GM23338 (cell line): ENCODE measurements at places on chromosomes 11 and 22.

- DNase-seq: no peak
Observed at GRCh38 chr11:32874132-32874531, 18.5 kb upstream of the QSER1 start.

DNA sequence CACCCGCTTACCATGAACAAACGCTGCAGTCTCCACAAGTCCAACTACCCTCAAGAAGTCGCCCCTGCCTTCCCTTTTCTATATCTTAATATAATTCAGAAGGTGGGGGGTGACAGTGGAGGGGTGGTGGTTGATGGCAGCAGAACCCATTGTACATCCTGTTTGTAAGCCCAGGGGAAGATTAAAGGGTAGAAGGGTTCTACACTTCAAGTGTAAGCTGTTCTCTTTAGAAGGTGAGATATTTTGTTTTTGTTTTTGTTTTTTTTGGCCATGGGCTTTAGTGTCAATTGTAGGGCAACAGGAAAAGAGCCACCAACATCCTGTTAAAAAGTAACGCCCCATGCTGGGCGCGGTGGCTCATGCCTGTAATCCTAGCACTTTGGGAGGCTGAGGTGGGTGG is 34.9 kb upstream of the RRAS2 start:
- no peak for DNase-seq

- DNase-seq: no peak
Observed at GRCh38 chr22:19063581-19064353, 58.4 kb downstream of the DGCR2 start.

DNA sequence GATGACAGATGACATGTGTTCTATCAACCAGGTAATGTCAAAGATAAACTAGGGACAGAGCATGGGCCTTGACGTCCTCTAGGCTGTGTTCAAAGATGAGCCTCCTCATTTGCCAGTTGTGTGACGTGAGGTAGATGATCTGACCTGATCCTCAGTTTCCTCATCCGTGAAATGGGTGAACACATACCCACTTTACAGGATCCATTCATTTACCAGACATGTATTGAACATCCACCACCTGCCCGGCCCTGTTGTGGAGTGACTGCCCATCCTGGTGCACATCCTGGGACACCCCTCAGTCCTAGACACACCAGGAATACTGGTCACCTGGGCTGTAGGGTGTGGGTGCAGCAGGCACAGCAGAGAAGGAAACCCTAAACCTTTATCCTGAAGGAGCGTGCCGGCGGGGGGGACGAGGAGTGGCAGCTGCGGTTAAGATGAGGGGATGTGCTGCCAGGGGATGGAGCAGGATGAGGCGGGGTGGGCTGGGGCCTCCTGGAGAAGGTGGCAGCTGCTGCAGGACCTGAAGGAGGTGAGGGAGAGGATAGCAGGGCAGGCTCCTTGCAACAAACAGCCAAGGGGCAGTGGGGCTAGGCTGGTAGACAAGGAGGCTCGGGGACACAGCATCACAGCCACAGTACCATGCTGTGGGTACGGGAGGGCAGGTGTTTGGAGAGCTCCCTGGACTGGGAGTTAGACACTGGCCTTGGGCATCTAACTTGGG is 8.4 kb downstream of the CLDN5 start:
- no peak for DNase-seq

DNA sequence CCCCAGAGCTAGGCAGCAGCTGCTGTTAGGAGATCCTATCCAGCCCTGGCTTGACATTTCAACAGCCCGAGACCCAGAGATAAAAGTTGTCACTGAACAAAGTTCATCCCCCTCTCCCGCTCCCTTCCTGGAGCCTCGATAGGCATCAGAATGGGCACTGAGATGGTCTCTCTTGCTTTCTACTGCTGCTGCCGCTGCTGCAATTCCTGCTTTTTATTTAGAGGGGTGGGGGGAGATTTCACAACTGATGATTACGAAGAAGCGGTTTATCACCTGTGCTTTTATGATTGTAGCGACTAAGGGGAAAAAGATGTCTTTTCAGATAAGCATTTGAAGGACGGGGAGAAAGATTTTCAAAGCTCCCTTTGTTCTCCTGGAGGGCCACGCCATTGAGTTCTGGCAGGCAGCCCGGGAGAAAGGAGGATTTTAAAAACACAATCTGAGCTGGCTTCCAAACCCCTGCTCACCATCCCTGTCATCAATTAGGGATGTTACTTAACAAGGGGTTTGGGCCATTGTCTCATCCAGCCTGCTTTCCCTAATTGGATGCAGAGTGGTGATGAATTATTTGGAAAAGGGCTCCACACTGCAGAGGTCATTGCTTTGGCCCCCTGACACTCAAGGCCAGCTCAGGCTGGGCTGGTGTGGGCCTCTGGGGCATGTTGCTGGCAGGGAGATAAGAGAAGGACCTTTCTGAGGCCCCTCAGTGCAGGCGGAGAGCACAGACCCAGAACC is 344.7 kb downstream of the BUD13 start:
- DNase-seq: no peak

DNA sequence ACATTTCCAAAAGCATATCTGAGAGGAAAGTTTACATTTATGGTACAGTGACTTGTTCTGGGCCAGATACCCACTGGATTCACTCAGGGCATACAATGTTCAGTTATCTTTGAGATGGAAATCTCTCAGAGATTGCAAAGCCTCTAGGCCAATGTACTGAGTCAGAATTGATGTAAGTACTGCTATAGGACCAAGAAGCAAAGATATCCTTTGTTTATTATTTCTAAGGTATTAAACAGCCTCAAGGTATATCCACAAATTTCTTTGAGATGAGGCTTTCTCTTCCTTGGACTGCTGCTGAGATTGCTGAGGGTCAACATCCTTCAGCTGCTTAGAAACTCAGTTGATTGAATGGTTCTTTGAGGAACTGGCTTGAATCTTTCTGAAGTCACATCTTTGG is 484.0 kb downstream of the METTL15 start:
- no peak for DNase-seq

DNA sequence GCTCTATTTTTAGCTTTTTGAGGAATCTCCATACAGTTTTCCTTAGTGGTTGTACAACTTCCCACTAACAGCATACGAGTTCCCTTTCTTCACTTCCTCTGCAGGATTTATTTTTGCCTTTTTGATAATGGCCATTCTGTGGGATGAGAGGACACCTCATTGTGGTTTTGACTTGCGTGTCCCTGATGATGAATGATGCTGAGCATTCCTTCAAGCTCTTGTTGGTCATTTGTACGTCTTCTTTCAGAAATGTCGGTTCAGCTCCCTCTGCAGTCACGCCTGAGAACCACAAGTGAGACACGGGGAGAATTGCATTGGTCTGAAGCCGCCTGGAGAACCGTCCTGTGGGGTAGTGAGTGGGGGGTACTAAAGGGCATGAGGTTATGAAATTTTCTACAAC is 2.0 kb upstream of the KRTAP5-10 start:
- DNase-seq: peak; percentile 72

- no peak for DNase-seq
Observed at GRCh38 chr22:47270463-47271135, 508.1 kb downstream of the TBC1D22A start.

DNA sequence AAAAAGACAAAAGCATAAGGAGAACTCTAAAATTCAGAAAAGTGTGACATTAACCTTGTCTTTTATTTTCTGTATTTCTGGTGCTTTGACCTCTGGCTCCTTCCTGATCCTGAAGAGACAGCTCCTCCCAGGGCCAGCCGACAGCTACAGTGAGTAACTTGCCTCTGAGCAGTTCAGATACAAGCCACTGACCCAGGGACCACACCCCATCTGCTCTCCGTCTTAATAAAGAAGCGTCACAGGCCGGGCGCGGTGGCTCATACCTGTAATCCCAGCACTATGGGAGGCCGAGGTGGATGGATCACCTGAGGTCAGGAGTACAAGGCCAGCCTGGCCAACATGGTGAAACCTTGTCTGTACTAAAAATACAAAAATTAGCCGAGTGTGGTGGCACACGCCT is 6.5 kb downstream of the MLC1 start:
- no peak for DNase-seq

DNA sequence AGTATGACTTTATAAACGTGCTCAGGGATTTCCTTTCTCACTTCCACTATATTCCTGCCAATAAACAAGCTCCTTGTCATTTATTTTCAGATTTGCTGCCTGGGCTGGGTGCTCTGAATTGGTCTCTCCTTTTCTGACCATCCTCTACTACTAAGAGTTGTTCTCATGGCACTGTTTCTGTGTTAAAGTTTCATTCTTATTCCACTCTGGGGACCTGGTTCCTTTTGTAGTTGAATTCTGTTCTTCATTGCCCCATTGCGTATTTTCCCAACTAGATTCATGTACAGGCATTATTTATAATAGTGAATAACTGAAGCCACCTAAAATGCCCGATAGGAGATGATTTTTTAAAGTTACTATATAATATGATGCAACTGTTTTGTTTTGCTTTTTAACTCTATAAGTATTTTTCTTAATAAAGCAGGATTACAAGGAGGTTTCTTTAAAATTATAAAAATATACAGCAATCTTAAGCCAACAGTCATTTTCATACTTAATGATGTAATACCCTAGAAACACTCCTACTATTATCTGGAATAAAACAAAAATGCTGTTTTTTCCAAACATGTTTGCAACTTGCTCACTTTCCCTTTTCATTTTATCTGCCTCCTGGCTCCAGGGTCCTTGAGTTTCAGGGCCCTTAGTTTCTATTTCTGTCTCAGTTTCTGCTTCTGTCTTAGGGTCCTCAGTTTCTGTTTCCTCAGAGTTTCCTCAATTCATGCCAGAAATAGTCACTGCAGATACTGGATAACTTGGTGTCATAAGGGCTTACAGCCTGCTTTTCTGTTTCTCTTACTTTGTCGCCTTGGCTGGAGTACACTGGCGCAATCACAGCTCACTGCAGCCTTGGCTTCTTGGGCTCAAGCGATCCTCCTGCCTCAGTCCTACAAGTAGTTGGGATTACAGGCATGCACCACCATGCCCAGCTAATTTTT is 9.8 kb upstream of the FUT4 start:
- no peak for DNase-seq

- DNase-seq: no peak
Observed at GRCh38 chr11:2398664-2399355, 1.7 kb upstream of the TSSC4 start.

- no peak for DNase-seq
Observed at GRCh38 chr22:25090225-25090890, 109.3 kb upstream of the CRYBB3 start.

DNA sequence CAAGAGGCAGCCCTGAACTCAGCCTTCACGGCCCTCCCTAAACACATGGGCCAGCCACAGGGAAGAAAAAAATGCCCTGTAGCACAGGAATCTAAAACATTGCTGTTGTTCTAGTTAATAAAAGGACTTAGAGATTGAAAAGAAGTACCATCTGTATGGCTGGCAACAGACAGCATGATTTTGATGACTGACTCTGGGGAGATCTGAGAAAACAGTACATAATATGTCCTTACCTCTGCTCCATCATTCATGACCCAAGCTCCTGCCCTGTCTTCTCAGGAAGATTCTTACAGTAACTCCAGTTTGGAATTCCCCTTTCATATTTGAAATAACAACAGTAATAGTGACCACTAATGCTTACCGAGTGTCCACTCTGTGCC is 244.2 kb downstream of the ETS1 start:
- DNase-seq: no peak

- no peak for DNase-seq
Observed at GRCh38 chr11:114783805-114784204, 105.5 kb downstream of the NXPE2 start.

- peak; percentile 81 for DNase-seq
Observed at GRCh38 chr11:86938900-86939880, 16.0 kb downstream of the FZD4 start.

GRCh38 chr11:1918436-1919315 is 827 bp upstream of the TNNT3 start:
- no peak for DNase-seq

- DNase-seq: no peak
Observed at GRCh38 chr22:30873086-30873650, 95.4 kb downstream of the MORC2 start.

DNA sequence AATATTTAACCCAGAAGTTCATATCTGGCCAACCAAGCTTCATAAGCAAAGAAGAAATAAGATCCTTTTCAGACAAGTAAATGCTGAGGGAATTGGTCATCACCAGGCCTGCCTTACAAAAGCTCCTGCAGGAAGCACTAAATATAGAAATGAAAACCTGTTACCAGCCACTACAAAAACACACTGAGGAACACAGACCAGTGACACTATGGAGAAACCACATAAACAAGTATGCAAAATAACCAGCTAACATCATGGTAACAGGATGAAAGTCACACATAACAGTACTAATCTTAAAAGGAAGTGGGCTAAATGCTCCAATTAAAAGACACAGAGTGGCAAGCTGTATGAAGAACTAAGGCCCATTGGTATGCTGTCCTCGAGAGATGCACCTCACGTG is 311.4 kb downstream of the DYNC2H1 start:
- DNase-seq: no peak

DNA sequence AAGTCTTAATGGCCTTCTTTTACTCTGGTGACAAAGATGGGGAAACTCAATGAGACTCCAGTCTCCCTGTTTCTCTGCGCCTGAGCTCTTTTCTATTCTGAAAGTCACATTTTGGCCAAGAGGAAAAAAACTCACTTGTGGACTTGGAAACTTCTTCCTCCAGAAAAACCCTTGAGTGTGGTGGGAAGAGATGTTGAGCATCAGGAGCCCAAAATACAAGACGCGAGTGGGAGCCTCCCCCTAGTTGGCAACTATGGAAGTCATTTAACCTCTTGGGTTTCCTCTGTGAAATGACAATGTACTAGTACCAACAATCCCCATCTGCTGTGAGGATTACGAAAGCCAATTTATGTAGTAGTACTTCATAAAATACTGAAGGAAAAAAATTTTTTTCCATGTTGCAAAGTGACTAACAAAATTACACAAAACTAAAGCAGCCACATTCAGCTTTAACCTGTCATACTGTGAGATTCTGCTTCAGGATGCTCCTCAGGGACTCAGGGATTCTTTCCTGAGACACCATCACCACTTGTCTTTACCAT is 524 bp upstream of the SLC25A17 start:
- peak; percentile 8 for DNase-seq

GRCh38 chr11:68053117-68053516 is 14.3 kb downstream of the TCIRG1 start:
- no peak for DNase-seq

- peak; percentile 32 for DNase-seq
Observed at GRCh38 chr22:42651134-42651533, 1.9 kb upstream of the CYB5R3 start.

DNA sequence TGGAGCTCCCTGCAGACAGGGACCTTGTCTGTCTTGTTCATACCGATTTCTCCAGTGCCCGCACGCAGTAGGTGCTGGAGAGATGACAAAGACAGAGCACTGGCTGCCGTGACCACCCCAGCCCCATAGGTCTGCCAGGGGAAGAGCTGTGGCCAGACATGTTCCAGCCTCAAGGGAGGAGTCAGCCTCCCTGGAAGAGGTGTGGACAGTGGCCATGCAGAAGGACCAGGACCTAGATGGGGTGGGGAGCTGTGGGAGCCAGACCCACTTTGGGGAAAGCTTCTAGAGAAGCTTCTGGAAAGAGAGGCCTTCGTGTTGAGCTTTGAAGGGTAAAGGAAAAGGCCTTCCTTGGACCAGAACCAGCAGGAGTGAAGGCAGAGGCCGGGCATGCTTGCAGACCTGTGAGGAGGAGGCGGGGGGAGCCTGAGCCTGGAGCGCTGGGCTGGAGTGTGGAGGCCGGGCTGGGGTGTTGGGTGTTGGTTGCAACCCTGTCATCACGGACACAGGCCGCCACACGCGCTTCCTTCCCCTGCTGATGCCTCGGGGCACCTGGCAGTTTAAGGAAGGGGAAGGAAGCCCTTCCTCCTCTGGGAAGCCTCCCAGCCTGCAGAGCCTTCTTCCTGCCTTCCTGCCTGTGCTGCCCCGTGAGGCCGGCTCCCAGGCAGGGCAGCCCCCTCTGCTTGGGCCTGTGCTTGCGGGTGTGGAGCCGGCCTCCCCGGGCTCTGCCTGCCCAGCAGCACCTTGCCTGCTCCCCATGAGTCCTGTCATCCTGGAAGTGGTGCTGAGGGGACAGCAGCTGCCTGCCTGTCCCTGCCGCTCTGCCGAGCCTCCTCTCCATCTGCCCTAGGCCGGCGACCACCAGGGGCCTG is 12.3 kb downstream of the RELT start:
- DNase-seq: peak; percentile 32
